ENCODE measurements at places on chromosomes 3 and 15. TPM values are rescaled to one million over a fixed set of nuclear protein-coding genes. Genes with fewer than 3 reads are reported as not detected.

The GPR15 gene
- total RNA-seq: not detected

The MYD88 gene
- 27.8 TPM for total RNA-seq

The CELSR3 gene
- 3.0 TPM for total RNA-seq

The ZNF385D gene
- 15.8 TPM for total RNA-seq

The ELL3 gene
- total RNA-seq: 11.2 TPM

The B3GALNT1 gene
- 16.4 TPM for total RNA-seq

DNA sequence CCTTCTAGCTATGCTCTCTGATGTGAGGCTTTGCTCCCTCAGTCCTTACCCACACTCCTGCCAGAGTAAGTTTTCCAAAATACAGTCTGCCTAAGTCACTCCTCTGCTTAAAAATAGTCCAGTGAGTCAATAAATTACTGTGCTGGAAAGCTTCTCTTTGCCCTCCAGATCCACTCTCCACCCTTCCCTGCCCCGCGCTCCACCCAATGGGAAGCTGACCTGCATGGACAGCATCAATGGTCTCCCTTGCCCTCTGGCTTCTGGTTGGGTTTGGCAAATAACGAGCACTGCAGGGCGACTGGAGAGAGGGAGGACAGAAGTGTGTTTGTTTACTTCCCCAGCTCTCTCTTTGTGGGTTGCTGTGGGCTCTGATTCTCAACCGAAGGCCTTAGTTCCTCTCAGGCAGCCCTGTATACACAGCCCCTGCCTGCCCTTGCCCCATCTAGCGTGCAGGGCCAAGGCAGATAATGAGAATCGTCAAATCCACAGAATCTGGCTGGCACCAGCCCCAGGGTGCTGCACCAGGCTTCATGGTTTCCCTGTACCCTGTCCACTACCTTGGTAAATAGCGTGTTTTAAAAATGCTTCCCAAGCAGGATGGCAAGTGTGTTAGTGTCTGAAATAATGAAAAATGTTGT, 110.4 kb downstream of the ADAMTSL3 start:
- H3K27me3 ChIP-seq: no peaks in the 10 kb centered on the region
- H3K4me1 ChIP-seq: peaks cover 55% of the 10 kb centered on the region
- no peak overlapping the region for H3K4me3 ChIP-seq
- peak overlapping the region; percentile 52 for H3K27ac ChIP-seq

DNA sequence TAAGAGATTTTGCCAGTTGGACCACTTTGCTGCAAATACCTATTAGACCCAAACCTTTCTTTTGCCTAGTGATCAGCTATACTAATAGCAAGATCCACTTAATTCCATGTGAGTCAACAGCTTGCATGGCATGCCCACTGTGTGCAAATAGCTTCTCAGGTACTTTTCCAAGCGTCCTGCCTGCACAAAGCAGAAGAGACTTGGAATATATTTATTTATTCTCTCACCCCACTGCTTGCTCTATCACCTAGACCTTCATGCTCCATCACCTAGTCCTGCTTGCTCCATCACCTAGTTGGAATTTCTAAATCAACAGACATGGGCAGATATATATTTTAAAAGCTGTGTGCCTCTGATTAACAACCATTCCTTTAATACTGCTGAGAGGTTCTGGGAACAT, 47.6 kb downstream of the MBNL1 start:
- H3K27ac ChIP-seq: peak overlapping the region; percentile 84
- no peaks in the 10 kb centered on the region for H3K27me3 ChIP-seq
- peaks cover 60% of the 10 kb centered on the region for H3K4me1 ChIP-seq

- H3K4me1 ChIP-seq: peaks cover 72% of the 10 kb centered on the region
- no peak overlapping the region for H3K4me3 ChIP-seq
- H3K36me3 ChIP-seq: no peaks in the 10 kb centered on the region
- no peaks in the 10 kb centered on the region for H3K27me3 ChIP-seq
- H3K27ac ChIP-seq: peak overlapping the region; percentile 75
These were observed 135.0 kb upstream of the COL8A1 start for GRCh38 chr3:99503350-99503749.

GRCh38 chr15:56964182-56964581, 45.7 kb downstream of the TCF12 start:
- H3K4me3 ChIP-seq: no peak overlapping the region
- no peak for DNase-seq
- peak overlapping the region; percentile 4 for H3K27ac ChIP-seq
- no peaks in the 10 kb centered on the region for H3K36me3 ChIP-seq
- peaks cover 16% of the 10 kb centered on the region for H3K4me1 ChIP-seq

- no peaks in the 10 kb centered on the region for H3K36me3 ChIP-seq
- peaks cover 3% of the 10 kb centered on the region for H3K4me1 ChIP-seq
- DNase-seq: no peak
These were observed 47.3 kb downstream of the PTPRG start for GRCh38 chr3:61608711-61609110.

DNA sequence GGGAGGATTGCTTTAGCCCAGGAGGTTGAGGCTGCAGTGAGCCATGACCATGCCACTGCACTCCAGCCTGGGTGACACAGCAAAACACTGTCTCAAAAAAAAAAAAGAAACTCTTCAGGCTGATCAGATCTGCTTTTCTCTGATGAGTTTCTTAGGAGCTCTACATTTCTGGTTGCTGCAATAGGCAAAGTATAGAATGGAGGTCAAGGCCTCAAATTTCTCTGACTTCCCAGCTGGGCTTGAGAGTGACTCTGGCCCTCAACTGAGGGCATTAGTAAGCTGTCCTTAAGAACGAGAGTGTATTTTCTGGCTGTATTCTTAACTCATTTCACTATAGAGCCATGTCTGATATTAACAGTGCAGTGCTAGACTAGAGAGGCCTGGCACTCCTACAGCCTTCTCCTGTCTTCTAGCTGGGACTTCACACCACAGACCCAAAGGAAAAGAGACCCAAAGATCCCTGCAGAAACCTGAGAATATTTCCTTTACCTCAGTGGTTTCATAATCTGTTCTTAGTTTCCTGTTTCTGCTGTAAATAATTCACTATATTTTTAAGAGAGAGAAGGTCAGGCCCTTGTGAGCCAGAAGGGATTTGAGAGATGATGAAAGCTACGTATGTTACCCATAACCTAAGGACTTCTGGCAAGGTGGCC, 2.0 kb upstream of the NR1I2 start:
- H3K27ac ChIP-seq: no peak overlapping the region
- H3K27me3 ChIP-seq: no peaks in the 10 kb centered on the region
- no peaks in the 10 kb centered on the region for H3K36me3 ChIP-seq
- no peak for DNase-seq

DNA sequence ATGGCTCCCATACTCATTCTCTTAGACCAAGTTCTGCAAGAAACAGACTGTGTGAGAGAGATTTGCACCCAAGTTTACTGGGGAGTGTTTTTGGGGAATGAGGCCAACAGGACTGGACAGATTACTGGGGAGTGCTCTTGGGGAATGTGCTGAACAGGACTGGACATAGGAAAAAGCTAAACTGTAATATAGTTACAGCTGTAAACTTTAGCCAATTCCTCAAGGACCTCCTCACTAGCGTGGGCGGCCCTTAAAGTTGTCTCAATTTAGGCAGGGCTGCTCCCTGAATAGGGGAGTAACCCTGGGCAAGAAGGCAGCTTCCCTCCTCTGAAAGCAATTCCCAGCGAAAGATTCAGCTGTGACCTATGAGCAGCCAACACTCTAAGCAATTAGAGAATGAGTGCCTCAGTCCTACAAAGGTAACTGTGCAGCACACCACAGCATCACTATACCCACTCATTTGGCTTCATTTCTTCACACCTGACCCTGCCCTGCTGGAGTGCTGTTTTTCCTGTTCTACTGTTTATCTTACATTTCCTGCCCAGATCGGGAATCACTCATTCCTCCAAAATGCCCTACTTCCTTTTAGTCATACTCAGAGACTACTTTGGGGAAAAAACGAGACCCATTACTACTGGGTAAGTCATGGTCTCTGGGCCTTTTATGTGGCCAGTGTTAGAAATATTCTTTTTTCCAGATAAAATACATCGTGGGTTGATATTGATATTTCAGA, 41.3 kb upstream of the TRIM42 start:
- no peak for DNase-seq
- no peak overlapping the region for H3K27ac ChIP-seq
- H3K4me3 ChIP-seq: no peak overlapping the region
- H3K4me1 ChIP-seq: no peaks in the 10 kb centered on the region
- H3K36me3 ChIP-seq: no peaks in the 10 kb centered on the region

DNA sequence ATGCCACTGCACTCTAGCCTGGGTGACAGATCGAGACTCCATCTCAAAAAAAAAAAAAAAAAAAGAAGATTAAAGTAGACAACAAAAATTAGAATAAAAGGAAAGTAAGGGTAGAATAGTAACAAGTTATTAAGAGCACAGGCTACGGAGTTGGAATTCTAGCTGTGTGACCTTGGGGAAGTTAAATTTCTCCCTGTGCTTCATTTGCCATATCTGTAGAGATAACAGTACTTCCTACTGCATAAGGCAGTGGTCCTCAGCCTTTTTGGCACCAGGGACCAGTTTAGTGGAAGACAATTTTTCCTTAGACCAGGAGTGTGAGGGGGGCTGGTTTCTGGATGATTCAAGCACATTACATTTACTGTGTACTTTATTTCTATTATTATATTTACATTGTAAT, 28.7 kb upstream of the TMEM42 start:
- H3K36me3 ChIP-seq: no peaks in the 10 kb centered on the region
- H3K4me3 ChIP-seq: no peak overlapping the region
- H3K27me3 ChIP-seq: no peaks in the 10 kb centered on the region
- H3K4me1 ChIP-seq: no peaks in the 10 kb centered on the region
- no peak overlapping the region for H3K27ac ChIP-seq
- DNase-seq: no peak

GRCh38 chr15:34849364-34849959, 54.1 kb upstream of the ACTC1 start:
- no peak overlapping the region for H3K4me3 ChIP-seq
- H3K27me3 ChIP-seq: no peaks in the 10 kb centered on the region
- no peaks in the 10 kb centered on the region for H3K36me3 ChIP-seq
- H3K27ac ChIP-seq: no peak overlapping the region
- H3K4me1 ChIP-seq: peaks cover 32% of the 10 kb centered on the region

DNA sequence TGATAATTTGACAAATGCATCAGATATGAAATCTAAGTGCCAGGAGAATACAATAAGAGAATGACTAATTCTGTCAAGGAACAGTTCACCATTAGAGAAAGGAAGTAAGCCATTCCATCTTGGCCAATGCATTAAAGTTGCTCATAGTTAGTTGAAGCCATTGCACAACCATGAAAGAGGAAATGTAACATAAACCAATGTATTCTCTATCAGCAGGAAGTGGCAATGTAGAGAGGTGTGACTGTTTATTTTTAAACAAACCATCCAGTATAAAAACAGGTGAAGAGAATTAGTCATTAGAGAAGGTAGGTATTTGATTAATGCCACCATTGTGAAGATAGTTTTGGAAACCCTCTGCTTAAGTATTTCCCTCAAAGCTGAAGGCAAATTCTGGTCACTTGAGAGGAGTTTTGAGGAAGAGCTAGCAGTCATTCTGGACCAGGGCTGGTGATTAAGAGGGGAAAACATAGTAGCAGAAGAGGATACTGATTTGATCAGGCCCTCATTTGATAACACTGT, 10.7 kb upstream of the ANXA2 start:
- no peaks in the 10 kb centered on the region for H3K27me3 ChIP-seq
- H3K27ac ChIP-seq: no peak overlapping the region
- H3K4me3 ChIP-seq: no peak overlapping the region

- no peak for DNase-seq
- no peak overlapping the region for H3K27ac ChIP-seq
- H3K4me3 ChIP-seq: no peak overlapping the region
- H3K4me1 ChIP-seq: peaks cover 4% of the 10 kb centered on the region
These were observed 34.0 kb upstream of the ACTL6A start for GRCh38 chr3:179528772-179529171.

DNA sequence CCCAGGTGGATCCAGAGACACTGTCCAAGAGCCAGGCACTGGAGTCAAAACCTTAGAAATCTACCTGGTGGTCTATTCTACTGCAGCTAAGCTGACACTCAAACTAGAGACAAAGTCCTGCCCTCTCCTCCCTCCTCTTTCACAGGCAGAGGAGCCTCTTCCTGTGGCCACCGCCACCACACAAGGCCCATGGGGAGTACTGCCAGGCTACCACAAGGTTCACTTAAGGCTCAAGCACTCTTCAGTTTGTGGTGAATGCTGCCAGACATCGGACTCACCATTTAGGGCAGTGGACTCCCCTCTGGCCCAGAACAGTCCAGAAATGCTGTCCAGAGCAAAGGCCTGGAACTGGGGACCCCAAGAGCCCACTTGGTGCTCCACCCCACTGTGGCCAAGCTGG, 160.9 kb downstream of the ADAMTS17 start:
- H3K4me3 ChIP-seq: no peak overlapping the region
- H3K27me3 ChIP-seq: no peaks in the 10 kb centered on the region
- H3K36me3 ChIP-seq: no peaks in the 10 kb centered on the region

DNA sequence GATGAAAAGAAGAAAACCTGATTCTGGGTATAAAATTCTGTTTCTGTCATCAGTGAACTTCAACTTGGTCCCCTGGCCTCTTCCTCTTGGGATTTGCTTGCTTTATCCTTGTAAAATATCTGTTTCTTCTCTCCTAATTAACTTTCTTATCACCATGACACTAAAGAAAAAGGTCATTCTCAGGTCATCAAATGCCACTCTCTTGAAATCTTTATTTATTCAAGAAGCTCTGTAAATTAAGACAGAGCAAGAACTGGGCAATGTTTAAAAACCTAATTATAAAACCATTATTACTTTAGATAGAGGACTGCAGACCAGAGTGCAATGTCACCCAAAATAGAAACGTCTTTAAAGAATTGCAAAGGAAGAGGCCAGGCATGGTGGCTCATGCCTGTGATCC, 6.0 kb upstream of the LIPC start:
- no peak overlapping the region for H3K27ac ChIP-seq
- H3K4me1 ChIP-seq: no peaks in the 10 kb centered on the region
- H3K36me3 ChIP-seq: no peaks in the 10 kb centered on the region
- no peaks in the 10 kb centered on the region for H3K27me3 ChIP-seq
- no peak overlapping the region for H3K4me3 ChIP-seq

GRCh38 chr3:155495387-155495786, 201.9 kb upstream of the STRIT1 start:
- DNase-seq: no peak
- H3K27ac ChIP-seq: no peak overlapping the region
- no peaks in the 10 kb centered on the region for H3K36me3 ChIP-seq
- H3K27me3 ChIP-seq: no peaks in the 10 kb centered on the region
- H3K4me1 ChIP-seq: no peaks in the 10 kb centered on the region
- H3K4me3 ChIP-seq: no peak overlapping the region

DNA sequence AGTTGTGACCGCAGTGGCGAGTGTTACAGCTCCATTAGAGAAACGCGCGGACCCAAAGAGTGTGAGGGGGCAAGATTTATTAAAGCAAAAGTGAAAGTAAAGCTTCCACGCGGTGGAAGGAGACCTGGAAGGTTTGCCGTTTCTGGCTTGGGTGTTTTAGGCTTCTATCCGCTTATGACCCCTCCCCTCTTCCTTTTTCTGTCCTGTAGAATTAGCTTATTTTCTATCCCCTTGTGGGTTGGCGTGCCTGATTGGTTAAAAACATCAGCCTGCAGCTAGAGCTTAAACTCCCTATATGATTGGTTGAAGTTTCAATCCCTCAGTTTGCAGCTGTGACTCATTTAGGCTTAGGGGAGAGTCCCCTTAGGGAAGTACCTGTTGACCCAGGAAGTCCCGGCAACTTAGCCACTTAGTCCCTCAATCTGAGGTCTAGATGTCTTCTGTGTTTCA, 39.6 kb downstream of the C3orf38 start:
- no peaks in the 10 kb centered on the region for H3K36me3 ChIP-seq
- no peak overlapping the region for H3K27ac ChIP-seq
- H3K4me1 ChIP-seq: no peaks in the 10 kb centered on the region
- no peak overlapping the region for H3K4me3 ChIP-seq
- no peak for DNase-seq
